Adrenal gland (tissue), 19 donors: ENCODE measurements at places on chromosomes 1 and 21.

DNA sequence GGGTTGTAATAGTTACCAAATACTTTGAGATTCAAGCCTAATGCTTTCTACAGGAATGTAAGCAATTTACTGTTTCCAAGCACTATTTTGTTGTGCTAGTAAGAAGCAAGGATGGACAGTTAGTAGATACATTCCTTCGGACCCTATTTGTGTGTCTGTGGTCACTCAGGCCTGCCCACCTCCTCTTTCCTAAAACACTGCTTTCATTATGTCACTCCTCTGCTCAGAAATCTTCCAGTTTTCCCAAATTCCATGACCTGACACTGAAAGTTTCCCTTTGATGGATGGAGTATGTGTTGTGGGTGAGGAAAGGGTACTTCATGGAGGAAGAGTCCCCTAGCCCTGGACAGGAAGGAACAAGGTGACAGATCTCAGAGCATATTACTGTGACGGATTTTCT lies 141.1 kb downstream of the DISP1 start:
- no peak for DNase-seq

- no peak for DNase-seq
Measured at GRCh38 chr1:8323706-8324105, 5.8 kb downstream of the SLC45A1 start.

- DNase-seq = no peak
Measured at GRCh38 chr21:33021150-33021549, 4.6 kb upstream of the OLIG2 start.

GRCh38 chr1:1121611-1122077 lies 5.8 kb upstream of the C1orf159 start:
- DNase-seq = no peak

DNA sequence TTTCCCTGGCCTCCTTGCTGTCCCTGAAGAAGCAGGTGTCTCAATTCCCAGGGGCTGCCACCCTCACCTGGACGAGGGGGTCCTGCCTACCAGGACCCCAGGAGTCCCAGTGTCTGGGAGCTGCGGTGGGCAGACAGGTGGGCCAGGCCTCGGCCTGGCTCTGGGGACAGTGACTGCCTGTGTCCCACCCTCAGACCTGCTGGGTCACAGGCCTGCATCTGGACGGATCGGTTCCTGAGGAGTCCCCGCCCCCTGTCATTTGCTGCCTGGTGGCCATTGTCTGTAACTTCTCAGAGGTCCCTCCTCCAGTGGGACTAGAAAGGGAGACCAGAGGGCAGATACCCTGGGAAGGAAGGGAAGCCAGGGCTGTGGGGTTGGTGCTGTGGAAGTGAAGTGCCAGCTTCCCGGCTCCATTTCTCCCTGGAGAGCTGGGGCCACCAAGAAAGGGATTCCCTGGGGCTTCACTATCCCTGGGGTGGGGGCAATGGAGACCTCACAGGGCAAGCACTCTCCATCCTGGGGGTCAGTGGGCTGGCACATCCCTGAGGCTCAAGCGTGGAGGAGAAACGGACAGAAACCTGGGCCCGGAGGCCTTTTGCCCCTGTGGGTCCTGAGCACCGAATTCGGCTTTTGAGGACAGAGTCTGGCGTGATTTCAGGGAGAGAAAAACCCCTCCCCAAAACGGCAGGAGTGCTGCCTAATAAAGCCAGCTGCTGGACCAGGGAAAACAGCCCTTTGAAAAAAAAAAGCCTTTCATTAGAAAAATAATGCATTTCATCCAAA lies 157.3 kb downstream of the PEX14 start:
- no peak for DNase-seq

DNA sequence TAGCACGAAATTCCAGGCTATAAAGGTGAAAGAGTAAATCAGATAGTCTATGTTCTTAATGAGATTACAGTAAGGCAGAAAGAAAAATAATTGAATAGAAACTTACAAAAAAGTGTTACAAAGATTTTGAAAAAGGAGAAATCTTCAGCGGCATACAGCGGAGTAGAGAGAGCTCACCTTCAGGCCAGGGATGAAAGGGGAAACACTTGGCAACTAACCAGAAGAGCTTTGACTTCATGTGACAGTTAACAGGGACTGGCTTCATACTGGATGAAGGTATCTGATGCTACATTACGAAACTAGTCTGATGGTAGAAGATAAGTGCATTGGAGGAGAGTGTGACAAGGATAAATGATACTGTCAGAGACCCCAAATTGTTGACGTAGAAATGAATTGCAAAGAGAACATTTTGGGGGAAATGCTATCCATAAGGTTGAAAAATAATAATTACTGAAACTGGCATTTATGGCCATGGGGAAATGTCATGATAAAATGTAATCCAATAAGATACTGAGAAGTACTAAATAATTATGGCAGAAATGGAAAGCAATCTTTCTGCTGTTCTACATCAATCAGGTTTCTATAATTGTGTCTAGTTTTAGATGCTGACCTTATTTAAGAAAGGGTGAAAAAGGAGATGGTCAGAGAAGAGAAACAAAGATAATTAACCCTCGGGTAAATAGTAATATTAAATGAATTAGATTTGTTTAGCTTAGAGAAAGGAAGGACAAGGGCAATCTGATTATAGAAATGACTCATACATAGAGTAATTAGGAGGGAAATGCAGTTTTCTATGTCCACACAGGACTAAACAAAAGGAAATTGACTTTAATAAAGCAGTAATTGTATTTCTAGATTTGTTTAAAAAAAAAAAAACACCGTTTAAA lies 808.7 kb downstream of the NCAM2 start:
- no peak for DNase-seq

DNA sequence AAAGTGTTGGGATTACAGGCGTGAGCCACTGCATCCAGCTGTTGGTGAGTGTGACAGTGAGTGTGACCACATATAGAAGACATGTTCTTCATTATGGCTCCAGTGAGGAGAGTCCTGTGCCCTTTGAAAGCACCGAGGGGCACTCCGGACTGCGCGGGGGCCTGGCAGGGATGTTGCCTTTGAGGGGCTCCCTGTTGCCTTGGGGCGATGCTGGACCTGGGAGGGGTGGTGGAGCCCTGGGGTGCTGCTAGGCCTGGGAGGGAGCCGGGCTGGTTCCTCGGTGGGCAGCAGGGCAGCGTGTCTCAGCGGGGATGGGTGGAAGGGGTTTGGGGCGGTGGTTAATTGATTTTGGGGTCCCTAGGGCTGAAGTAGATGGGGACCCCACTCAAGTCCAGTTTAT lies 25.5 kb downstream of the CFAP74 start:
- DNase-seq = no peak

DNA sequence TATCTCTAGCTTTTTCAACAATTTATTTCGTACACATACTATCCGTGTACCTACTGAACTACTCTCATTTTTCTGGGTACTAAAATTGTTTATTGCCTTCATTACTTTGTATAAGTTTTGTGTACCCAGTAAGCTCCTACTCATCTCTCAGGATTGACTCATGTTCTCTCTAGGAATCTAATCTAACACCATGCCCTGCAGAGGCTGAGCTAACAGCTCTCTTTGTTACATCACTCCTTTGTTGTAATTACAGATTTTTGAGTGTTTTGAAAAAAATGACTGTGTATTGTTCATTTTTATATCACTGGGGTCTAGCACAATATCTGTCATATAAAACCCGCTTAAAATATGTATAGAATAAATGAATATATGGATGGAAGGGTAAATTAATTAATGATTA lies 167.1 kb downstream of the ATP6V1G3 start:
- no peak for DNase-seq

DNA sequence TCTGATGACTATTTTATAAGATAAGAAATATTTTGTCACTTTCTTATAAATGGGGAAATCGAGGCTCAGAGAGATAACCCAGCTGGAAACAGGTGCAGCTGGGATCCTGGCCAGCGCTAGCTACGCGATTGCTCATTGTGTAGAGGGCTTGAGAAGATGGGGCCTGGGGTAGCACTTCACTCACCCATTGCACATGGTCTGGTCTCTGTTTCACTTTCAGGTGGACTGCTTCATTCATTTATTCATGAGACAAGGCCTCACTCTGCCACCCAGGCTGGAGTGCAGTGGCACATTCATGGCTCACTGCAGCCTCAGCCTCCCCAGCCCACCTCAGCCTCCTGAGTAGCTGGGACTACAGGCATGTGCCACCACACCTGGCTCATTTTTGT lies 23.8 kb downstream of the UBE4B start:
- no peak for DNase-seq

DNA sequence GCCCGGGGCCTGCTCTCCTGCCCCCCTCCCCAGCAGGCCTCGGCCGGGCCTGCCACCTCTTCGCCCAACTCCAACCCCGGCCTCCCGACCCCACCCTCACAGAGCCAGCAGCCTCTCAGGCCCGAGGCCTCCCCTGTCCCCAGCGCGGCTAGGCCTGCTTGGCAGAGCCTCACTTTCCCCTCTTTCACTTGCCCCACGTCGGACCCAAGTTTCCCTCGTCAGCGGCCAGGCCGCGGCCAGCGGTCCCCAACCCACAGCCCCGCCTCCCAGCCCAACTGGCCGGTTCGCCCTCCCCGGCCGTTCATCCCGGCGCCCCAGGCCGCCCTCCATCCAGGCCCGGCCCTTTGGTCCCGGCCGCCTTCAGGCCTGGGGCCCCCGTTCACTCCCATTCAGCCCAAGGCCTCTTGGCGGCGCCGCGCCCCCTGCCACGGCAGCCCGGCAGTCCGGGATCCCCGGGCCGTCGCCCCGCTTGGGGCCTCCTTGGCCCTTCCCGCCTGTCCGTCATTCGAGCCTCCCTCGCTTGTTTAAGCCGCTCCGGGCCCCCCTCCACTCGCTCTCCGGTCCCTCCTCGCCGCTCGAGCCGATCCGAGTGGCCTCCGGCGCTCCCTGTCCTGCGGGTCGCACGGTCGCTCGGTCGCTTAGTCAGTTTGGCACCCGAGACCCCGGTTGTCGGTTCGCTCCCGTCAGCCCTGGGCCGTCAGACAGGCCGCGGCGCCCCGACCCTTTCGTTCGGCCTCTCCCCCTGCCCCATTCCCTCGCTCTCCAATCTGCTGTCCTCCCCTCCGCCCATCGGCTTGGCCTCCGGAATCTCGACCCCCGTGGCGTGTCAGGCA lies 1.4 kb downstream of the LRRC41 start:
- peak; percentile 62 for DNase-seq

DNA sequence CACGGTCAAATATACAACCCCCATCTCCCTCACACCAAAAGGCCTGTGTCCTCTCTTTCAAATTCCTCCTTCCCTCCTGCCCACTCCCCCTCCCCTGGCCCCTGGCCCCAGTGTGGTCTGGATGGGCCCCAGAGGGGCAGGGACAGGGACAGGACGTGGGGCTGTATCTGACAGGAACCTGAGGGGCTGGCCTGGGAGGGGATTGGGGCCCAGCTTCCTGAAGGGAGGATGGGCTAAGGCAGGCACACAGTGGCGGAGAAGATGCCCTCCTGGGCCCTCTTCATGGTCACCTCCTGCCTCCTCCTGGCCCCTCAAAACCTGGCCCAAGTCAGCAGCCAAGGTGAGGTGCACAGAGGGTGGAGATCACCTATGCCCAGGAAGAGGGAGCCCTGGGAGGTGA lies at the start of gene MPL:
MPL (plus strand) TSS at position 231 of the 400 bp plus-strand sequence; CDS start at position 262, 31 bp downstream.
- no peak for DNase-seq

DNA sequence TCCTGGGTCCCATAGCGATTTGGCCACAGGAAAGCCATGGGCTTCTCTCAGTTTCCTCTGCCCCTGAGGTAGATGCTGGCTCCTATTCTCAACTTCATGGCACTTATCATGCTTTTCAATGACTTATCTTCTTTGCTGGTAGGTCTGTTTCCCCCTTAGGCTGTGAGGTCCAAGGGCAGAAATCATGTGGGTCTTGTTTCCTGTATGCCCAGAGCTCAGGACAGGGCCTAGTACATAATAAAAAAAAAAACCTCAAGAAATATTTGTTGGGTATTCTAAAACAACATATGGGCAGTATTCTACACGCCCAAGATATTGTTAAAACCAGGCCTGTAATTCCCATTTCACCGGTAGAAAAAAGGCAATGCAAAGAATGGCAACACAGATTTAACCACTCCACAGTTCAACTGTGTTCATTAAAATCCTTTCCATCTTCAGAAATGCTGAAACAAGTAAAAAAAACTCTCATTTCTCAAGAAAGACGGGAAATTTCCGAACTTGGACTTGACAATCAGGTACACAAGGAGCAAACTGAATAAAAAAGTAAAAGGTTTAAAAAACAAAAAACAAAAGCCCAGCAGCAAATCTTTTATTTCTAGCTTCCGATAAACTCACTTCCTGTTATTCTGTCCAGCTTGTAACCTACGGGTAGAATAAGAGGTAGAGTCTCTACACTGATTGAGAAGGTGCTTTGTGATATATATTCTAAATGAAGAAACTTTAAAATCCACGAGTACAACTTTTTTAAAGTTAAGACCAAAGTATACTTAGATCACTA lies 6.3 kb upstream of the TDRD10 start:
- no peak for DNase-seq

DNA sequence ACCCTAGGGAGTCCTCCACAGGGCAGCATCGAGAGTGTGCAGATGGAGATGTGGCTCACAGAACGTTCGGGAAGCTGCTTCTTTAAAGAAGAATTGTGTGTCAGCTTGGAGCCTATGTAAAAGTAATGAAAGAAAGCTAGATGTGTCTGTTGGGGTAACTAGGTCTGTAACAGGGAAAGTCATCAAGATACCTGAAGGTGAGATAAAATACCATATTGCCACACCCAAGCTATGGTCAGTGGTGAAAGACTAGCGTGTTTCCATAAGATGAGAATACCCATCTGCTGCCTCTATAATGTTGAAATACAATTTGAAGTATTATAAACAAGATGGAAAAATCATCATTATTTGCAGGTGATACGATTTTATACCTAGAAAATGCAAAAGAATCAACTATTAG lies 17.5 kb downstream of the RCAN1 start:
- DNase-seq = no peak

DNA sequence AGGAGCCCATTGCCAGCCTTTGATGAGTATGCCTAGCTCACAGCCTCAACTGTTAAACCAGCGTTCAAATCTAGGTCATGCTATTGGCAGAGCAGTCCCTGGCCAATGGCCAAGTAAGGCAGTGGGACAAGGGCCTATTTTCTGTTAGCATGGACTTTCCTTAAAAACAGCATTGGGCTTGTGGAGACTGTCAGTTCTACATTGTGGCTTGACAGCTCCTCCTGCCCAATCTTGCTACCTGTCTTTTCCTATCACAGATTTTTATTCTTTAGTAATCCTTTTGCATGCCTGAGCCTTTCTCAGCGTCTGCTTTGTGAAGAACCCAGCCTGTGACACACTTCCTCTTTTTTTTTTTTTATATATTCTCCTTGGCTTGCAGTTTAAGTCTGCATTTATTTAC lies 56.4 kb downstream of the DIP2A start:
- peak; percentile 93 for DNase-seq

DNA sequence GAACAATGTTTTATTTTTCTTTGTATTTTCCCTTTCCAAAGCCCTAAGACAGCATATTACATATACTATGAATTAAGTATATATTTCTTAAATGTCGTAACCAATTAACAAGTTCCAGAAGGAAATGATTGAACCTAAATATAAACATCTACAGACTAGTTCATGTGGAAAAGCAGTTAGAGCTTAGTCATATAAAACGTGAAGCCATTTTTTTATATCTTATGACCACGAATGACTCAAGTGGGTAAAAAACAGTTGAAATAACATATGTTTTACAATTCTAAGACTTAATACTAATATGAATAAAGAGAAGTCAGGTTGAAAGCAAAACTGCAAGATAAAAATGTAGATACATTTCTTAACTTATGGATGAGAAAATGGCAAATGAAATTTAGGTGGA lies 307.3 kb downstream of the BRINP3 start:
- DNase-seq = no peak

GRCh38 chr1:7199077-7199779 lies 414.0 kb downstream of the CAMTA1 start:
- DNase-seq = no peak
